ENCODE measurements at places on chromosomes 11 and 22.

DNA sequence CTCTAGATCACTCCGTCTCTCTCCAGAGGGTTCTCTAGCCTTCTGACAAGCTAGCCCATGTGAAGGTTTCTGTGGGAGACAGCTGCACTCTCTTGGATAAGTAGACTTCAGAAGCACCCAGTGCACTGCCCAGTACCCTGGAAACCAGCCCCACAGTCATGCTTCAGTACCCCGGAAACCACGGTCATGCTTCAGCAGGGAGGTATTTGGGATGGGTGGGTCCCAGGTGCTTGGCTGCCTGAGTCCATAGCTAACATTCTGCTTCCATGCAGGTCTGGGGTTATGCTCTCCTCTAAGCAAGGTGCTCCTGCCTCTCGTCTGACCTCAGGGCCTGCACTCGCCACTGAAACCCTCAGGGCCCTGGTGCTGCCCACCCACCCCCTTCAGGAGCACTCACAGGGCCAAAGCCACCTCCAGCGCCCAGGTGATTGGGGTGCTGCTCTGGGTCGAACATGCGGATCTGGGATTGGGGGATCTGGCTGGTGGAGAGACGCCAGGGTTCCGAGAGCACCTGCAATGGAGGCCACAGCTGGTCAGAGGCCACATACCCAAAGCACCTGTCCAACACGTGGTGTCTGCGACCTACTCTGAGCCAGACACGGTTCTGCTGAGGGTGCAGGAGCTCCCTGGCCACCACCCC, 7.3 kb upstream of the SYCE3 start:
- DNase-seq, result no peak

DNA sequence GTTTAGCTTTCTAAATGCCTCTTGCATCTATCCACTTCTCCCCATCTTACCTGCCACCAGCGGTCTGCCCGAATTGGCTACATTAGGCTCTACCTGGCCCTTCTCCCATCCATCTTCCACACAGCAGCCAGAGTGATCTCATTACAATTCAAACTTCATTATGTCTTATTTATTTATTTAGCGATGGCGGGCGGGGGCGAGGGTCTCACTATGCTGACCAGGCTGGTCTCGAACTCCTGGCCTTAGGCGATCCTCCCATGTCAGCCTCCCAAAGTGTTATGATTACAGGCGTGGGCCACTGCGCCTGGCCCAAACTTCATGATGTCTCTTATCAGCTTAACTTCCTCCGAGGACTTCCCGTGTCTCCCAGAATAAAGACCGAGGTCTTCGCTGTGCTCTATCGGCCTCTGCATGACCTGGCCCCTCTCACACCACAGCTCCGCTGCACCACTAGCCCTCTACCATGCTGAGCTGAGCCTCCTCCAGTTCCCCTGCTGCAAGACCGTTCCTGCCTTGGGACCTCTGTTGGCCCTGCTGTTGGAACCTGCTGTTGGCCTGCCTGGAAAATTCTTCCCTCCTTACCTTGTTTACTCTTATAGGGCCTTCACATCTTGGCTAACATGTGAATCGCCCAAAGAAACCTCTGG, 870 bp upstream of the CTTN start:
- DNase-seq, result no peak

GRCh38 chr11:3855808-3856491, 486 bp downstream of the STIM1 start:
- no peak for DNase-seq

DNA sequence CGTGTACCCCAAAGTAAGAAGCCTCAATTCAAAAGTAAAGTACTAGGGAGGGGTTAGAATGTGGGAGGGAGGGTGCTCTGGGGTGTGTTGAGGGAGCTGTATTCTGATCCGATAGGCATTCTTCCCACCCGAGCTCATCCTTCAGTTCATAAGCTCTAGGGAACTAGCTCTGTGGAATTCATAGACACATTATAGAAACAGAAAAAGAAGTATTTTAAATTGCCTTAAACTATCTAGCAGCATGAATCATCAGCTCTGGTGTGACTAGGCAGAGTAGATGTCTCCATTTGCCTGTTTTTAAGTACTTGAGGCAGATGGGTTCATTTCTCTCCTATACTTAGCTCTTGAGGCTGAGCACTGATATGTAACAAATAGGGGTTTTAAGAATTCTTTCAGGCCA, 7.3 kb upstream of the SGSM3 start:
- no peak for DNase-seq

DNA sequence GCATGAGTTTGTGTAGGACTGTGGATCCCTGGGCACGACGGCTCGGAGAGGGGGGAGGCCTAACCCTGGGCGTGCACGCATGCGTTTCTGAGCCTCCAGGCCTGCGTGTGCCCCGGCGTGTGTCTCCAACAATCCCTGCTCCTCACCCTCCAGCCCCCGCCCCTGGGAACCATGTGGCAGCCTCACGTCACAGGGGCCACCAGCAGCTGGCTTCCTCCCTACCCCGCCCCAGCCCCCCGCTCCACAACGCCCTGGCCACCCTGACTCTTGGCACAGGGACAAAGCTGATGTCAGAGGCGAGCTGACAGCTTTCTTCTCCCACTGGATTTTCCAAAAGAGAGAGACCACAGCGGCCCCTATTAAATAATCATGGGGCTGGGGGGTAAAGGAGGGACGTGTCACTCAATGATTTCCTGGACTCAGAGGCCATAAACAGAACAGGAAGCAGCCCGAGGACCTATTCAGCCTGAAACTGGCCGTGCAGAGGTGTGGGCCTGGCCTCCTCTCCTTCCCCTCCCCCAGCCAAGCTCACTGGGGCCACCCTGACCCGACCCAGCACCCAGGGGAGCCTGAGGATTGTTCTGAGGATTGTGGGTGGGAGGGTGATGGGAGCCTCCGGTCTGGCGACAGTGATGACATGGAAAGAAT, 6.8 kb upstream of the LIF start:
- no peak for DNase-seq

DNA sequence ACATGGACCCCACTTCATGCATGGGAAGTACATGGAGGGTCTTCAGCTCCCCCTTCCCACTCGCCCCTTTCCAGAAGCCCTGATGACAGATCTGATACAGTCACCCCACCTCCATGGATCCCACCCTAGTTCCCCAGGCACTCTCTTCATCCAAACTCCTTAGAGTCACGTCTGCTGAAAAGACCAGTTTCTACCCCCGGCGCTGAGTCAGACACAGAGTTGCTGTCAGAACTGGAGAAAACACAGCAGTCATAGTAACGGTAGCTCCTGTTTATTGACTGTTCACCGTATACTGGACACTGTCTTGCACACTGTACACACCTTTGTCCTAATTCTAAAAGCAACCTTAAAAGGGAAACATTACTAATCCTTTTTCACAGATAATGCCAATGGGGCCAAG, 29.1 kb downstream of the DRD2 start:
- no peak for DNase-seq

- DNase-seq, result no peak
Measured at GRCh38 chr11:121996574-121996973, 119.4 kb downstream of the BLID start.

- no peak for DNase-seq
Measured at GRCh38 chr11:46856605-46857343, 10.7 kb upstream of the CKAP5 start.

Measured in activated CD4-positive, alpha-beta T cell treated with anti-CD3 and anti-CD28 coated beads for 1 hour (primary cell).